Activated T-helper 9 cell treated with anti-CD3 and anti-CD28 coated beads, Interleukin-2, amount 50 U/mL, for 16 hours (primary cell): ENCODE measurements at places on chromosomes 1 and 21.

GRCh38 chr1:15028102-15028501 lies 125.4 kb upstream of the TMEM51 start:
- no peak for DNase-seq

- no peak for DNase-seq
Observed at GRCh38 chr1:19046972-19047731, 90.7 kb upstream of the IFFO2 start.

DNA sequence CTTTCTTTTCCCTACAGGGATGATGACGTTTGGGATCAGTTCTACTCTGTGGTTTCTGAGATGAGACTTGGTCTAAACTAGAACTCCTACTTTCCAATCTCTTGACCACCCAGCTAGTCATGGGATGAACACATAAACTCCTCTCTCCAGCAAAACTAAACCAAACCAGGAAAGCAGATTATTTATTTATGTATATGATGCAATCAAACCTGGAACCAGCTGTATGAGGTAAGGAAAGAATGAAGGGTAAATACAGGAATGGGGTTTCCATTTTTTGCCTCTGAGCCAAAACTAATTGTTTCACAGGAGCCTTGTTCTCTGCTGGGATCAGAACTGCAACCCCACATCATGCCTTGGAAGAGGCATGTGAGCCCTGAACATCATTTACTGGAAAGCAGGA lies 3.3 kb upstream of the AGT start:
- DNase-seq: no peak

- DNase-seq: no peak
Observed at GRCh38 chr1:207128336-207128921, 24.4 kb downstream of the C4BPA start.

DNA sequence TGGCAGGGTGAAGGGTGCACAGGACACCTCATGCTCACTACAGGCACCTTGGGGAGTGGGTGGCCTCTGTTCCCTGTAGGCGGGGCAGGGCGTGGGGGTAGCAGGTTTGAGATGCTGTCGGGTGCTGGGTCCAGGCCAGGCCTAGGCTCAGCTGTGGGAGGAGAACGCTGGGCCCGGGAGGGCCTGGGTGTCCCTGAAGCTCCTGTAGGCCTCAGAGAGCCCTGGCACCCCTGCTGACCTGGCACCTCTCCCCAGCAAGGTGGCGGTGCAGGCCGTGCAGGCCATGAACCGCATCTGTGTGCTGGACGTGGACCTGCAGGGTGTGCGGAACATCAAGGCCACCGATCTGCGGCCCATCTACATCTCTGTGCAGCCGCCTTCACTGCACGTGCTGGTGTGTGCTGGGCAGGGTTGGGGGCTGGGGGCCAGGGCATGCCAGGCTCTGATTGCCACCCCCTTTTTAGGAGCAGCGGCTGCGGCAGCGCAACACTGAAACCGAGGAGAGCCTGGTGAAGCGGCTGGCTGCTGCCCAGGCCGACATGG lies 2.5 kb upstream of the GJC2 start:
- no peak for DNase-seq
